ENCODE measurements at places on chromosomes 5 and 9.

DNA sequence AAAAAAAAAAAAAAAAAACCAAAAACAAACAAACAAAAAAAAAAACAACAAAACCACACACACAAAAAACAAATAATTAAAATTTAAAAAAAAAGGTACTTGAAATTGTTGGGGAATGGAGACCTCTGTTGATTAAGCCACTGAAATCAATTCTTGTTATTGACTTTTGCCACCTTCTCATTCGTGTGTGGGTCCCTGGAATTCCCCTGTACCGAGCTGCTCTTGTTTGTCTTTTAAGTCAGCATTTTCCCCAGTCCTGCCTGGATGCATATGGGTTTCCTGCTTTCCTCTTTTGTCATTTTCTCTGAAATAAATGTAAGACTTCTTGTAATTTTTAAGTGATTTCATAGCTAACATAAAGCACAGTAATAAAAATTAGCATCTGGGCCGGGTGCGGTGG, 45.5 kb downstream of the GPBP1 start:
- no peak for DNase-seq

DNA sequence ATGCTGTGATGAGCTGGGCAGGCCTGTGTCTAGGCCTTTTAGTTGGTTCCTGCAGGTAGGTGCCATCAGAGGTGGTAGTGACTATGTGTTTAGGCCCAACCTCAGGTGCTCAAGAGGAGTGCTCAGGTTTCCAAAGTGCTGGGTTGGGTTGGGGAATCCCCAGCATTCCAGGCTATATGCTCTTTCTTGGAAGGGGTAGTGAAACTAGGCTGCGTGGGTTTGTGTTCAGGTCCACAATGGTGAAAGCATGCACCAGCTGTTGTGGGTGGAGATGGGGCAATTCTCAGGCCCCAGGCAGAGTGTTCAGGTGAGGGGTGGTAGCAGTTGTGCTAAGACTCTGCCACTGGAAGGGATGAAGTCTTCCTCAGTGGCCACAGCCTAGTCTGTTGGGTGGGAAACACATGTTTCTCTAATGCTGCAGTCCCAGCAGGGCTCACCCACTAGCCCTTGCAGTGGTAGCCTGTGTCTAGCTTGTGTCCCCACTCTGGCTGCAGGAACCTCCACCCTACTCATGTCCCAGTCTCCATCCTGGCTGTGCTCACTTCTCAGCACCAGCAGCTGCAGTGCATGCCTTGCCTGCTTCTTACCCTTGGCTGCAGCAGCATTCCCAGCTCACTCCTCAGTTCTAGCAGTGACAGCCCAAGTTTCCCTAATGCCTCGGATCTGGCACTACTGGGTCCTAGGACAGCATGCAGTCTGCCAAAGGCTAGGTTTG, 78.9 kb downstream of the FAM170A start:
- DNase-seq = no peak

GRCh38 chr9:16136961-16137360, 584.1 kb downstream of the CCDC171 start:
- DNase-seq = no peak

DNA sequence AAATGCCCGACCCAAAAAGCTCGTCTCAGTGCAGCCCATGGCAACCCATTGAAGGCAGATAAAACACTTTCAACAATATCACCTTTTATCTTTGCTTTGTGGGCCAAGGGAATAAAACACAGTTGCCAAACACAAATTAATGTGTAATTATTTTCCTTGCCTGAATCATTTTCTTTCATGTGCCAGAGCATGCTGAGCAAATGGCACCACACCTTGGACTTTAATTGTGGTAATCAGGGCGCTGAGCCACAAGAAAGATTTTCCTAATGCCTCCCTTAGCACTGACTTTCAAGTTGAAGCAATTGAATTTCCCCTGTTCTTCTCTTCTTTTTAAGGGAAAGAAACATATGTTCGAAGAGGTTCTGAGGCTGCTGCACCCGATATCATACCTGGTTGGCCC, 297.1 kb upstream of the MSX2 start:
- DNase-seq = no peak

DNA sequence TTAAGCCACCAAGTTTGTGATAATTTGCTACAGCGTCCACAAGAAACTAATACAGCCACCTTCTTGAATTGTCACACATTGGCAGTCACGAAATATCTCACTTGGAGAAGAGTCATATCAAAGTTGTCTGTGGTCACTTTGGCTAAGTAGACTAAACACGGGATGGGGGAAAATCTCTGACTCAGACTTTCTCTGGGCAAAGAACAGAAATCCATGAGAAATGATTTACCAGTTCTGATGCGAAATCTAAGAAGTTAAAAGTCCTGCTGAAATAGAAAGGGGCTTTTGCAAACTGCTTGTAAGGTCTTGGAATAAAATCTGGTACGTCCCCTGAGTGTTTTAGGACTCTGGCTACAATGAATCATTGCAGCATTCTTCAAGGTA, 158.4 kb downstream of the COL23A1 start:
- no peak for DNase-seq

DNA sequence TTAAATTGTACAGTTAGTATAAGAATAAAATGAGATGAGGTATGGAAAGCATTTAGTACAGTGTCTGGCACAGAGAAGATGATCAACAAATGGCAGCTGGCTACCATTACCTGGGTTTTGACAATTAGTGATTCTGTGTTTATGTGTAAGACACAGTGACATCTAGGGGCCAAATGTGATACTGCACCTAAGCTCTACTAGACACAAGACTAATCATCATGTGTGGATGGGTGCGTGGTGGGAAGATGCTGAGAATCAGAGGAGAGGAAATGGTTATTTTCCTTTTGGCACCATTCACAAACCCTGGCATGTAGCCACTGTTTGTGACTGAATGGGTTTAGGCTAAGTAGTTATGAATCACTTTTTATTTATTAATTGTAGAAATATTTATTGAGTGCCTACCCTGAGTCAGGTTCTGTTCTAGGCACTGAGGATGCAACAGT, 109.8 kb upstream of the TBC1D2 start:
- DNase-seq = no peak

GRCh38 chr5:143791848-143792731, 19.9 kb upstream of the HMHB1 start:
- peak; percentile 33 for DNase-seq

DNA sequence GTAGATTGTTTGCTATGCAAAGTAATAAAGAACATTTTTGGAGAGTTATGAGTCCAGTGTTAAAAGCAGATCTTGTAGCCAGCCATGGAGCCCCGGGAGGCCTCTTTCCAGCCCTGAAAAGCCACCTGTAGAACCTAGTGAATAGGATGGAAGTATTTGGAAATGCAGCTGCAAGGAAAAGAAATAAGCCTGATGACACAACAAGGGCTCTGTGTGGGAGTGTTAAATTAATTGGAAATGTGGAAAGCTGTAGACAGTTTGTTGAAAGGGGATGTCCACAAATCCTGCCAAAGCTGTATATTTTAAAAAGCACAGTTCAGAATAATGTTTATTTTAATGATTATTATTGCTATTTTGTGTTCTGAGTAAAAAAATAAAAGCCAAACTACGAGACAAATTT, 152.5 kb upstream of the GHR start:
- no peak for DNase-seq

GRCh38 chr9:2144619-2145018, 129.5 kb downstream of the SMARCA2 start:
- no peak for DNase-seq

- no peak for DNase-seq
Observed at GRCh38 chr5:37120270-37120669, 128.9 kb downstream of the CPLANE1 start.

GRCh38 chr9:127055745-127056402, 66.6 kb downstream of the ANGPTL2 start:
- DNase-seq = no peak

GRCh38 chr9:83198371-83198770, 135.4 kb upstream of the RASEF start:
- no peak for DNase-seq

DNA sequence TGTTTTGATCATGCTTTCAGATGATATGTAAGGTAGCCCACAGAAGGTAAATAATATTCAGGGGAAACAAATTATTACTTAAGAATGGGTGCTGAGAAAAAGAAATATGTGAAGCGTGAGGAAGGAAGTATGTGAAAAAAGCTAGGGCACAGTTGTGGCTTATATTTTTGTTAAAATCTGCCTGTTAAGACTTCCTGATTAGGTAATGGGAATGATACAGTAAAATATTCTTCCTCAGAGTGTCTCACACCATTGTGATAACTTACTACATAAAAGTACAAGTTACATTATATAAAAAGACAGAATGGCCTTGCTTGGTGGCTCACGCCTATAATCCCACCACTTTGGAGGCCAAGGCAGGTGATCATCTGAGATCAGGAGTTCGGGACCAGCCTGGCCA, 18.7 kb upstream of the PARP8 start:
- no peak for DNase-seq

DNA sequence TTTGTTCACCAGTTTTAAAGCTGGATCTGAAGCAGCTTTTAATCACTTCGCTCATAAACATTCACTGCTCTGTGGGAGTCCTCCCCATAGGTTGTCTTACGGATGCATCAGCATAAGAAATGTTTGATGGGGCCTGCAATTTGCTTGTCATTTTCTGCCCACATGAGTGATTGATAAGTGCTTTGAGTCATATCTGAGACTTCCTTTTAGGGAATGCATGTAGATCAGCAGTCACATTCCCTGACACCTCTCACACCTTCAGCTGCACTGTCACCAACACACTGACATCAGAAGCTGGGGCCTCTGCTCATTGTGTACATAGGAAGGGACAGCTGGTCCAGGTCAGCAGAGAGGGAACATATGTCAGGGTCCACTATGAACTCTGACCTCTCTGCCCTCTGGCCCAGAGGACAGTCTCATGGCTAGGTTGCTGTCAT, 84.1 kb upstream of the SPATA31D4 start:
- no peak for DNase-seq

GRCh38 chr5:10366310-10367272, 13.1 kb downstream of the MARCHF6 start:
- DNase-seq = no peak

DNA sequence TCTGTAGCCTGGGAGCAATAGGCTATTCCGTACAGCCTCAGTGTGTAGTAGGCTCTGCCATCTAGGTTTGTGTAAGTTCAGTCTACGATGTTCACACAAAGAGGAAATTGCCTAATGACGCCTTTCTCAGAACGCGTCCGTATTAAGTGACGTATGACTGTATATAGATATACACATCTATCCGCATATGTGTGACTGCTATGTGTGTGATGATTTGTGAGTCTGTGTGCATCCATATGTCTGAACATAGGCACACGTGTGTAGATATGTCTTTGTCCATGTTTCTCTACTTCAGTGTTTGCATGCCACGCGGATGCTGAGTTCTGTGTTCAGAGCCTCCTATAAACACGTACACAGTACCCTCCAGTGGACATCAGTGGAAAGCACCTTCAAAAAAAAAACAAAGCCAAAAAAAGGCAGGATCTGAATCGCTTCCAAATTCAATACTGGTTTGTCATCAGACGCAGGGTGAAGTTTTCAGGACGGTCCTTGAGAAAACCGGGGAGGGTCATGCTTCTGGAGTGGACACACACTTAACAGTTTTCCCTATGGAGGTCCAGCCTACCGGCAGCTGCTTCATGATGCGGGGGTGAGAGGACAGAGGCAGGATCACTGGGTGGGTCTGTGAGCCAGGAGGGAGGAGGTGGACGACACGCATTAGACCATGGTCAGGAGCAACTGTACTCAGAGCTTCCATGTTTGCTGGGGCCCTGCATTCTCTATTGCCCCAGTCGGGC, 29.5 kb upstream of the ALDH1B1 start:
- DNase-seq = peak; percentile 60

DNA sequence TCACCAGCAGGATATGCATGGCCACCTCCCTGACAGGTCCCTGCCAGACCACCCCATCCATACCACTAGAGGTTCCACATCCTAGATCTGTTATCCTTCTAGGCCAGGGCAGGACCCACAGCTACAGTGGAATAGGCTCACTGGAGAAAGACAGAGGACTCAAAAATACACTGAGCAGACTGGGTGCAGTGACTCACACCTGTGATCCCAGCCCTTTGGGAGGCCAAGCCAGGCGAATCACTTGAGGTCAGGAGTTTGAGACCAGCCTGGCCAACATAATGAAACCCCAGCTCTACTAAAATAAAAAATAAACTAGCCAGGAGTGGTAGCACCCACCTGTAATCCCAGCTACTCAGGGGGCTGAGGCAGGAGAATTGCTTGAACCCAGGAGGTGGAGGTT, 56.5 kb upstream of the TESK1 start:
- no peak for DNase-seq

DNA sequence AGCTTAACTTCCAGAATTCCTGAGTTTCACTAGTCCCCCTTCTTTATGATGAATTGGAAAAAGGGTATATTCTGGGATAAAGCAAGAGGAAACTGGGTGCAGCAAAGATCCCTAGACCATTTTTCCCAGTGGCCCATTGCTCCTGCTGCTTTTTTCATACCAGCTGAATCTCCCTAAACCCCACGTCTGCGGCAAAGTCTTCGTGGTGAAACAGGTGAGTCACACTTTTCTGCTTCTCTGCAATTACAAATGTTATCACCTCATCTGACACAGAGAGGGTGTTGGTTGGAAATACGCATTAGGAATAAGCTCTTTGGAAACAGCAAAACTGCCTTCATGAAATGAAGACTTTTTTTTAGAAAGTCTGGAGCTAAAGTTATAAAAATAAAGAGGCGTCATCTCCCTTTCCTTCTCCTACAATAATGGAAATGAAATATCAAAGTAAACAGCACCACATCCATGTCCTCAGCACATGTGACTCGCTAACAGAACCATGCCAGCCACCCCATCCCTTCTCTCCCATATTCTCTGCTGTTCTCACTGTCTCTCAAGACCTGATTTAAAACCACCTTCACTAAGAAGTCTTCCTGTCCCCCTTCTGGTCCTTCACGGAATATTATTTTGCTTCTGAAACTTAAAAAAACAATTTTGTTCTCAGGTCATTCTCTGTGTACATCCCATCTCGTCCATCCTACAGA, 39.5 kb upstream of the GLRX start:
- no peak for DNase-seq

GRCh38 chr5:113632996-113633395, 119.5 kb downstream of the YTHDC2 start:
- no peak for DNase-seq

- no peak for DNase-seq
Observed at GRCh38 chr9:126474786-126475485, 138.8 kb upstream of the LMX1B start.

Data from globus pallidus (tissue), 1 donor.